ENCODE measurements at places on chromosomes 11 and 22. TPM values are rescaled to one million over a fixed set of nuclear protein-coding genes. Genes with fewer than 3 reads are reported as not detected.

DNA sequence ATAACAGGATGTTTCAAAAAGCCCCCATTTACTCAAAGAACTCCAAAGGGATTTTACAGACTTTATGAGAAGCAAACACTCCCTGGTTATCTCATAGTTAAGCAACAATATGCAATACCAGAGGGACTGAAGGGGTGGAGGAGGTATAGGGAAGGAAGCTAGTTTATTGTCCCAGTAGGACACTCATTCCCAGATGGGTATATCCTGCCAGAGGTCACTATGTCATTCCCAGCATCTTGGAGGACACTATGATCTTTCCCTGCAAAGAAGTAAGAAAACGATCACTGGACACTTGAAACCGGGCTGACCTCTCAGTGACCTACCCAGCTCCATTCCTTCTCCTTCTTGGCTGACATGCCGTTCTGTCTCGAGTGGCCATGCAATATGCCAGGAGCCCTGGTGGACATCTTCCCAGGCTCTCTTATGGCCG lies 114.5 kb downstream of the NAT10 start:
- DNase-seq, result no peak

DNA sequence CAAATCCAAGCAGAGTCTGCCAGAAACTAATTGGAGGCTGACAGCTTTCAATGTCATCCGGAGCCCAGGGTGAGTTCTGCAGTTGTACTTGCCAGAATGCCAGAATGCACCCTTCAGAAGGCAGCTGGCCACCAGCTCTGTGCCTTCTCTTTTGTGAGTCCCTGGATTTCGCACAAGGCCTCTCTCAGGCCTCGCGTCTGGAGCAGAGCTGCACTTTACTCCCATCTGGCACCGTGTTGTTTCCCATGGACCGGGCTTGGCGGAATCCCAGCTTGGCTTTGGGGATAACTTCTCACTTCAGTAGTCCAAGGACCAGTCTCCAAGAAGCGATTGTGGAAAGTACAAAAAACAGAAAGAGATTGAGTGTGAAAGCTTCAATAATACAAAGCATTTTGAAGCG lies 451.3 kb upstream of the KIRREL3 start:
- no peak for DNase-seq

Gene PATL1
- 36.6 TPM for total RNA-seq

Gene MOV10L1
- not detected for total RNA-seq

- DNase-seq, result no peak
These were observed 18.5 kb downstream of the GAB2 start for GRCh38 chr11:78399136-78399535.

Gene KRTAP5-10
- total RNA-seq, result not detected

DNA sequence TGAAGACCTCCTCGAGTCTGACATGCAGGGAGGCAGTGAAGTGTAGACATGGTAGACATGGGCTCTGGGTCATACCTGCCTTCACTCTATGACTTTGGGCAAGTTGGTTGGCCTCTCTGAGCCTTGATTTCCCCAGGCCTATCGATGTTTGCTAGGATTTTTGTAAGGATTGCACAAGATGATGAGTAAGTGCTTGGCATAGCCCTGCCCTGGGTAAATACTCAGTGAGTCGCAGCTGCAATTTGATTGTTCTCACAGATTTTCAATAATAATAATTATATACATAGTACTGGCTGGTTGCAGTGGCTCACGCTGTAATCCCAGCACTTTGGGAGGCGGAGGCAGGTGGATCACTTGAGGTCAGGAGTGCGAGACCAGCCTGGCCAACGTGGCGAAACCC lies 18.1 kb downstream of the MCM5 start:
- no peak for DNase-seq

Gene AIFM3
- 0.79 TPM for total RNA-seq

Gene ANO1
- total RNA-seq, result not detected

Gene ANGPTL5
- not detected for total RNA-seq

DNA sequence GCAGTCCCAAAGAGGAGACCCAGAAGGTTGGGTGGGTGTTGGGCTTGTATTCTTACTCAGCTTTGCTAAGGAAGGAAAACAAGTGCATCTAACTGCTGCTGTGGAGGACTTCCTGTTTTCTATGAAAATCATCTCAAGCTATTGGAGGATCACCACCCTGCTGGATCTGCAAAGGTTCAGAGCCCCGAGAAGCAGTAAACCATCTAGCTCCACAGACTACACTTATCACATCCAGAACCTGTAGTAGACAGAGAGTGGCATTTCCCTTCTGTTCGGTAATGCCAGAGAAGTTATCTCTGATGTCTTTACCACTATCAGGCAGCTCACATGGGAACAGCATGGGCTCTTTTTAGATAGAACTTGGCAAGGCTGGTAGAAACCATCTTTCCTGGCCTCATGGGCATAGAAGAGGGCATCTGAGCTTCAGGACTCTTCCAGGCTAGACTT lies 21.7 kb downstream of the KCNJ1 start:
- no peak for DNase-seq

Gene HMGXB4
- total RNA-seq, result 44.6 TPM

Gene INS
- total RNA-seq, result not detected

Gene MYEOV
- 0.16 TPM for total RNA-seq

- DNase-seq, result no peak
These were observed 689 bp upstream of the TMEM126A start for GRCh38 chr11:85647078-85647477.
